Osteocyte (in vitro differentiated cells): ENCODE measurements at places on chromosomes 7 and 10. TPM values are rescaled to one million over a fixed set of nuclear protein-coding genes. Genes with fewer than 3 reads are reported as not detected.

DNA sequence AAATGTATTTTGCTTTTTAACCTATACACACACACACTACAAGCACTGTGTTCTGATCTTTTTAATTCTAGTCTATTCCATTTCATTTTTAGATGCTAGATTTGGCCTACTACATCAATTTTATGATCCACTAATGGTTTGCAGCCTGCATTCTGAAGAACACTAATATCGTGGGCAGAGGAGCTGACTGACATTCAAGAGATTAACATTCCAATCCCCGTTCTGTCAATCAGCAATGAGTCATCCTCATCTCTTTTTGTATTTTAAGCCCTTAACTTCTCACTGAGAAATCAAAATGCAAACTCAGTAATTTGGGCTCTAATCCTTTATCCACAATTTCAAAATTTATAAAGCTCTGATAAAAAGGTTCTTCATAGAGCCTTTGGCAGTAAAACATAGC, 47.1 kb upstream of the GAD2 start:
- no peak overlapping the region for H3K27ac ChIP-seq
- no peaks in the 10 kb centered on the region for H3K36me3 ChIP-seq
- H3K4me1 ChIP-seq: no peaks in the 10 kb centered on the region
- no peak overlapping the region for H3K4me3 ChIP-seq

- no peaks in the 10 kb centered on the region for H3K4me1 ChIP-seq
- no peak overlapping the region for H3K27ac ChIP-seq
- no peak overlapping the region for H3K4me3 ChIP-seq
- DNase-seq: no peak
These were observed 70.6 kb downstream of the REEP3 start for GRCh38 chr10:63591600-63592379.

GRCh38 chr7:22202141-22202540, 154.8 kb downstream of the RAPGEF5 start:
- DNase-seq: no peak
- H3K36me3 ChIP-seq: no peaks in the 10 kb centered on the region
- H3K4me3 ChIP-seq: no peak overlapping the region
- H3K4me1 ChIP-seq: no peaks in the 10 kb centered on the region
- no peak overlapping the region for H3K27ac ChIP-seq

DNA sequence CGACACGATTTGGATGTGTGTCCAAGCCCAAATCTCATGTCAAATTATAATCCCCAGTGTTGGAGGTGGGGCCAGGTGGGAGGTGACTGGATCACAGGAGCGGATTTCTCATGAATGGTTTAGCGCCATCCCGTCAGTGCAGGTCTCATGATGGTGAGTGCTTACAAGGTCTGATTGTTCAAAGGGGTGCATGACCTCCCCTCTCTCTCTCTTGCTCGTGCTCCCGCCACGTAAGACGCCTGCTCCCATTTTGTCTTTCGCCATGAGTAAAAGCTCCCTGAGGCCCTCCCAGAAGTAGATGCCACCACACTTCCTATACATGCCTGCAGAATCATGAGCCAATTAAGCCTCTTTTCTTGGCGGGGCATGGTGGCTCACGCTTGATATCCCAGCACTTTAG, 71.5 kb upstream of the NANOS1 start:
- no peaks in the 10 kb centered on the region for H3K36me3 ChIP-seq
- no peak overlapping the region for H3K4me3 ChIP-seq
- H3K4me1 ChIP-seq: peaks cover 20% of the 10 kb centered on the region
- DNase-seq: peak; percentile 57
- H3K27me3 ChIP-seq: peaks cover 21% of the 10 kb centered on the region

DNA sequence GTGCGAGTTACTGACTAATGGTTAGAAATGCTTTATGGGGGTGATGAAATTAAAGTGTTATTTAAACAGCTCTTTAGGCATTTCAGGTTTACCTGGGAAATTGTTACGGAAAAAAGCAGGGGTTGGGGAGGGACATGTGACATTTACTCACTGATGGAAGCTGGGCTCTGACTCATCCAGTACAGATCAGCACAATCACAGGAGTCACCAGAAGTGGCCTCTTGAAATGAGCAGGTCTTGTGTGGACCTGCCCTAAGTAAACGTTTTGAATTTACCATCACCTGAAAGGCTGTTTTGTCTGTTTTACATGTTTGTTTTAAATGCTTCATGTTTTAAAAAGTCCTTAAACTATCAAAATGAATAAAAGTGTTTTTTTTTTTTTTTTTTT, 2.3 kb downstream of the GLRX3 start:
- H3K4me3 ChIP-seq: peak overlapping the region; percentile 80
- no peaks in the 10 kb centered on the region for H3K27me3 ChIP-seq
- H3K4me1 ChIP-seq: peaks cover 42% of the 10 kb centered on the region
- peak overlapping the region; percentile 60 for H3K27ac ChIP-seq
- no peak for DNase-seq

GRCh38 chr10:1328981-1329614, 272.9 kb downstream of the WDR37 start:
- peaks cover 31% of the 10 kb centered on the region for H3K4me1 ChIP-seq
- no peak overlapping the region for H3K27ac ChIP-seq
- peak; percentile 54 for DNase-seq
- no peak overlapping the region for H3K4me3 ChIP-seq
- no peaks in the 10 kb centered on the region for H3K36me3 ChIP-seq

- H3K4me1 ChIP-seq: peaks cover 84% of the 10 kb centered on the region
- no peak for DNase-seq
- H3K4me3 ChIP-seq: no peak overlapping the region
- peaks cover 90% of the 10 kb centered on the region for H3K36me3 ChIP-seq
- H3K27ac ChIP-seq: peak overlapping the region; percentile 86
- no peaks in the 10 kb centered on the region for H3K27me3 ChIP-seq
These were observed 55.5 kb downstream of the DLD start for GRCh38 chr7:107946451-107946850.

- DNase-seq: no peak
- H3K4me1 ChIP-seq: peaks cover 19% of the 10 kb centered on the region
- peaks cover 92% of the 10 kb centered on the region for H3K27me3 ChIP-seq
- no peak overlapping the region for H3K4me3 ChIP-seq
- H3K27ac ChIP-seq: no peak overlapping the region
These were observed 4.2 kb downstream of the NXPH1 start for GRCh38 chr7:8437606-8438005.

DNA sequence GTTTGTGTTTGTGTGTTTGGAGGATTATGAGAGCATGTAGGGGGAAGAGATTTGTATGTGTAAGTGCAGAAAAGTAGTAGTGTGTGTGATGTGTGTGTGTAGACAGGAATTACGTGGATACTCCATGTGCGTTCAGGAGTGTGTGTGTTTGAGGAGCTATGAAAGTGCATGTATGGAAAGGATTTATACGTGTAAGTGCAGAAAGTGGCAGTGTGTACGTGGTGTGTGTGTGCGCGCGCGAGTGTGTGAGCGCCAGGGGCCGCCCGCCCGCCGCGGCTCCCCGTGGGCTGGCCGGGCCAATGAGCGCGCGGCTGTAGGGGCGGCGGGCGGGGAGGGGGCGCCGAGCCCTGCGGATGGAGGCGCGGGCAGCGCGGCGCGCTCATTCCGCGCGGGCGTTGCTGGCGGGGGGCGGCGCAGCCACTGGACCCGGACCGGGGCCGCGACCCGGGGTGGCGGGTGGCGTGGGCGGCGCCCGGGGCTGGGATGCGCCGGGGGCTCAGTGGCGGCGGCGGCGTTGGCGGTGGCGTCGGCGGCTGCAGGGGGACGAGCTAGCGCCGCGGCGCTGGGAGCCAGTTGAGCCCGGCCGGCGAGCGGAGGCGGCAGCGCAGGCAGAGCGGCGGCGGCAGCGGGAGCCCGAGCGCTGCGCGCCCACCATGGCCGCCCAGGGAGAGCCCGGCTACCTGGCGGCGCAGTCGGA, at the start of gene BICC1:
BICC1 (plus strand) TSS at position 382 of the 697 bp plus-strand sequence; CDS start at position 654, 272 bp downstream.
- peak within 1 kb of the TSS; percentile 90 for H3K27ac ChIP-seq
- no peaks in the 10 kb centered on the region for H3K27me3 ChIP-seq
- peaks cover 3% of the 10 kb centered on the region for H3K36me3 ChIP-seq
- H3K4me1 ChIP-seq: peaks cover 44% of the 10 kb centered on the region

GRCh38 chr7:99272476-99273045, at the start of gene MYH16:
Gene MYH16, plus strand, starts transcription at chr7:99272839.
- no peak within 1 kb of the TSS for H3K4me3 ChIP-seq
- no peak within 1 kb of the TSS for H3K27ac ChIP-seq
- H3K4me1 ChIP-seq: peaks cover 8% of the 10 kb centered on the region
- H3K36me3 ChIP-seq: no peaks in the 10 kb centered on the region
- peaks cover 5% of the 10 kb centered on the region for H3K27me3 ChIP-seq

GRCh38 chr7:2354186-2354938, at the start of gene EIF3B:
Gene EIF3B, plus strand, starts transcription at chr7:2354827. Its CDS starts 95 bp downstream, at chr7:2354922.
- peak within 1 kb of the TSS; percentile 90 for H3K4me3 ChIP-seq
- no peaks in the 10 kb centered on the region for H3K27me3 ChIP-seq
- peak within 1 kb of the TSS; percentile 100 for H3K27ac ChIP-seq
- peak; percentile 95 for DNase-seq
- H3K36me3 ChIP-seq: peaks cover 6% of the 10 kb centered on the region
- peaks cover 30% of the 10 kb centered on the region for H3K4me1 ChIP-seq

DNA sequence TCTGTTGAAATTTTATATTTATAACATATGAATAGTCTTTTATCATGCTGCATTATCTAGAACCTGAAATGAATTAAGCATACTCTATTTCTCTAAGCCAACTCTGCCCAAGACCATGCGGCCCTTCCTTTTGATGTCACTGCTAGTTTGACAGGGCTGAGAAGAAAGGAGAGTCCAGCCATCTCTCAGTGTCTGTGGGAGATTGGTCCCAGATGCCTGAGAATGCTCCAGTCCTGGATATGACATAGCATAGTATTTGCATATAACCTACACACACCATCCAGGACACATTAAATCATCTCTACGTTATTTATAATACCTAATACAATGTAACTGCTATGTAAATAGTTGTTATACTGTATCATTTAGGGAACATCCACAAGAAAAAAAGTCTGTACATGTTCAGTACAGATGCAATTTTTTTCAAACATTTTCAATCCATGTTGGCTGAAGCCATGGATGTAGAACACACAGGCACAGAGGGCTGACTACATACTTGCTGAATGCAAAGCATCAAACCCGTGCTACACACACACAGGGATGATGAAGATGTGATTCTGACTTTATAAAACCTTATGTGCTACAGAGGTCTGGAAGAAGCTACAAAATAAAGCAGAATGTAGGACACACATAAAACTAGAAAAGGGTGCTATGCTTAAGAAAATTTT, 315.4 kb downstream of the PARD3 start:
- H3K4me1 ChIP-seq: no peaks in the 10 kb centered on the region
- H3K27ac ChIP-seq: no peak overlapping the region
- no peaks in the 10 kb centered on the region for H3K27me3 ChIP-seq
- peaks cover 2% of the 10 kb centered on the region for H3K36me3 ChIP-seq
- DNase-seq: no peak
- no peak overlapping the region for H3K4me3 ChIP-seq

DNA sequence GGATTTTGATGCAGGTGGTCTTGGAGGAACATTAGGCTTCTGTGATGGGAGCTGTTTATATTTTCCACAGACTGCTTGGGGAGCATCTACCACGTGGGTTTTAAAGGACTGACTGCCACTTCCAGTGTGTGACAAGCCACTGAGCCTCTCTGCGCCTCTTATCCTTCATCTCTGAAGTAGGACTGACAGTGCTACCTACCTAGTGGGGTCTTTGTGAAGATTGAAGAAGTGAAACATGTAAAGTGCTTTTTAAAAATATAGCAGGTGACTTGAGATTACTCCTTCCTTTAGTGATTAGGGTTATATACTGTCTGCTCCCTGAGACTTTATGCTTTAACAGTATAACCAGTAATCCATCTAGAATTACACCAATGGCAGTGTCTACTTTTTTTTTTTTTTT, 29.9 kb downstream of the NKX2-3 start:
- H3K27ac ChIP-seq: no peak overlapping the region
- no peaks in the 10 kb centered on the region for H3K4me1 ChIP-seq
- peaks cover 53% of the 10 kb centered on the region for H3K27me3 ChIP-seq
- no peak for DNase-seq
- H3K36me3 ChIP-seq: no peaks in the 10 kb centered on the region
- H3K4me3 ChIP-seq: no peak overlapping the region

- H3K4me1 ChIP-seq: peaks cover 23% of the 10 kb centered on the region
- DNase-seq: no peak
- H3K27ac ChIP-seq: no peak overlapping the region
- H3K36me3 ChIP-seq: no peaks in the 10 kb centered on the region
- H3K27me3 ChIP-seq: no peaks in the 10 kb centered on the region
These were observed 3.4 kb downstream of the FAS start for GRCh38 chr10:88994019-88994418.

GRCh38 chr7:6398943-6399342, 48.8 kb downstream of the DAGLB start:
- no peak overlapping the region for H3K4me3 ChIP-seq
- no peak for DNase-seq
- no peaks in the 10 kb centered on the region for H3K27me3 ChIP-seq
- H3K4me1 ChIP-seq: peaks cover 22% of the 10 kb centered on the region
- peaks cover 36% of the 10 kb centered on the region for H3K36me3 ChIP-seq

GRCh38 chr7:79317728-79318127, 135.7 kb downstream of the MAGI2 start:
- no peaks in the 10 kb centered on the region for H3K27me3 ChIP-seq
- no peak overlapping the region for H3K4me3 ChIP-seq
- H3K36me3 ChIP-seq: no peaks in the 10 kb centered on the region
- H3K27ac ChIP-seq: no peak overlapping the region

GRCh38 chr10:103514244-103514643, 20.7 kb downstream of the NEURL1 start:
- H3K27ac ChIP-seq: peak overlapping the region; percentile 28
- DNase-seq: no peak
- H3K4me3 ChIP-seq: no peak overlapping the region
- H3K36me3 ChIP-seq: no peaks in the 10 kb centered on the region

GRCh38 chr7:142579946-142580345, 169.3 kb upstream of the PRSS1 start:
- no peaks in the 10 kb centered on the region for H3K36me3 ChIP-seq
- no peaks in the 10 kb centered on the region for H3K27me3 ChIP-seq
- H3K4me1 ChIP-seq: peaks cover 31% of the 10 kb centered on the region
- DNase-seq: no peak
- H3K4me3 ChIP-seq: no peak overlapping the region
- H3K27ac ChIP-seq: no peak overlapping the region

DNA sequence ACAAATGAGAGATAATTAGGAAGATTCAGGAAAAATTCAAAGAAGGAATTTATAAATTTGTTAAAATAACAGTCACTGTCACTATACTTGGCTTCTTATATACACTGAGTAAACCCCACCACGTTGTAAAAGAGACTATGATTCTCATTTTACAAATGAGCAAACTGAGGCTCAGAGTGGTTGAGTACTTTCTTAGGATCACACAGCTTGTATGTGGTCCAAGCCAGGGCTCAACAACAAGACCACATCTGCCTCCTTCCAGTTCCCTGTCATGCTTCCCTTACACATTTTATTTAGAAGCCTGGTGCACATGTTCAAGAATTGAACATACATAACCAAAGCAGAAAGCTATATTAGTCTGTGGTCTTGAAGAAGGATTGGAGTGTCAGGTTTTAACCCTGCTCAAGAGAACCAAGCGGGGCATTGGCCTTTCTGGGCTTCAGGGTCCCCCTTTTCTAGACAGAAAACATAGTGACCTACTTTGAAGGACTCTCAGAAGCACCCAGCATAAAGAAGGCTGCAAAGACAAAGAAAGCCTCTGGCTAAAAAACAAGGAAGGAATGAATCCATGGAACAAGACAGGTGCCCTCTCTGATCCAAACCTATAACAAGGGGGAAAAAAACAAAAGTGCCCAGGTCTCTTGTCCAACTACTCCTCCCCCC, 846 bp downstream of the MRLN start:
- H3K4me1 ChIP-seq: no peaks in the 10 kb centered on the region
- no peak overlapping the region for H3K27ac ChIP-seq
- no peak for DNase-seq

ZNF117 gene
- total RNA-seq: 8.3 and 10.7 TPM in 2 replicates

OR2A1 gene
- total RNA-seq: not detected in 2 replicates

CALML5 gene
- not detected in 2 replicates for total RNA-seq

FZD1 gene
- 19.4 and 20.0 TPM in 2 replicates for total RNA-seq

NRBF2 gene
- total RNA-seq: 21.5 and 23.1 TPM in 2 replicates

RAB19 gene
- total RNA-seq: not detected in 2 replicates

IFIT1B gene
- total RNA-seq: not detected in 2 replicates

ERVW-1 gene
- not detected in 2 replicates for total RNA-seq

ATG9B gene
- total RNA-seq: 0.11 and 0.39 TPM in 2 replicates

SLC18A3 gene
- total RNA-seq: 0.32 and 0.34 TPM in 2 replicates

SCART1 gene
- total RNA-seq: 3.2 and 4.8 TPM in 2 replicates

GIMAP1 gene
- total RNA-seq: not detected in 2 replicates

MRPL32 gene
- 46.5 and 49.0 TPM in 2 replicates for total RNA-seq
